DMS 273 treated with DMSO at 0.1 percent for 48 hours (cell line): ENCODE measurements at places on chromosomes 6 and 20.

GRCh38 chr20:60587986-60588385 lies 629.8 kb downstream of the CDH26 start:
- DNase-seq: no peak

- no peak for DNase-seq
These were observed 544.9 kb downstream of the PKHD1 start for GRCh38 chr6:51542475-51542874.

GRCh38 chr20:59800309-59800708 lies 133.1 kb downstream of the SYCP2 start:
- DNase-seq: no peak

GRCh38 chr6:26064619-26065257 lies 22.5 kb upstream of the HFE start:
- DNase-seq: peak; percentile 11

DNA sequence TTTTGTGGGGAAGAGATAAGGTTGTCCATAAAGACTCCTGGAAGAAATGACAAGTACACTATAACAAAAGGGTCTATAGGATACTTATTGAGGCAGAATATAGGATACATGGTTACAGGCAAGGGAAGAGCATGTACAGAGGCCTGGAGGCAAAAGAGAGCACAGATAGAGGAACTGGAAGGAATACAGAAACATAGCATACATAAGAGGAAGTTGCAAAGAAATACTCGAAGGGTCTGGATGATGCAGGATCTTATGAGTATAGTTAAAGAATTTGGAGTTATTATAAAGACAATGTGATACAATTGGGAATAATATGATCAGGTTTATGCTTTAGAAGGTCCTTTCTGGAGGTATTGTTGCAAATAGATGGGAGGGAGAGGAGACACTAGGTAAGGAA lies 592.7 kb upstream of the POU3F2 start:
- no peak for DNase-seq

DNA sequence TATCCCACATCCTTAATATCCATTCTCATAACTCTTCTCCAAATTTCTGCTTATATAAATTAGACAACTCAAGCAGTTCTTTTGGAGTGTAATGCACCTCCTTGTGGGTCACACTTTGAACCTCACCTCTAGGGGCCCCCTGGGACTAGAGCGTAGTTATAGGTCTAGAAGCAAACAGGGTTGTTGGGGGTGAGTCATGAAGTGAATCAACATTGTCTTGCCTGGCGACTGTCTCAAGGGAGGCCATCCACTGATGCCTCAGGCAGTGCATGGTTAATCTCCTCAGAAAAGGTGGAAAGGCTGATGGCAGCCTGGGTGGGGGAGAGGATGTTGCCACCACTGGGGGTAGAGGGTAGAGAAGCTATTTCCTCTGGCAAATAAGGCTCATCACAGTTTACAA lies 129.1 kb downstream of the TNFRSF21 start:
- no peak for DNase-seq

- DNase-seq: no peak
These were observed 73.3 kb downstream of the BMP7 start for GRCh38 chr20:57193094-57193493.

GRCh38 chr6:15343490-15344191 lies 97.8 kb downstream of the JARID2 start:
- DNase-seq: no peak

- DNase-seq: no peak
These were observed 493.9 kb upstream of the MARCKS start for GRCh38 chr6:113363048-113363798.

- no peak for DNase-seq
These were observed 61.0 kb downstream of the NUDT3 start for GRCh38 chr6:34331371-34332050.

GRCh38 chr6:1479601-1480221 lies 90.3 kb downstream of the FOXF2 start:
- no peak for DNase-seq

- DNase-seq: no peak
These were observed 84.7 kb upstream of the ELOVL5 start for GRCh38 chr6:53433261-53433950.

GRCh38 chr6:44234101-44235025 lies 11.0 kb downstream of the SLC29A1 start:
- no peak for DNase-seq

GRCh38 chr6:93266116-93266817 lies 153.1 kb downstream of the EPHA7 start:
- DNase-seq: no peak
